ENCODE measurements at places on chromosomes 5 and 9.

DNA sequence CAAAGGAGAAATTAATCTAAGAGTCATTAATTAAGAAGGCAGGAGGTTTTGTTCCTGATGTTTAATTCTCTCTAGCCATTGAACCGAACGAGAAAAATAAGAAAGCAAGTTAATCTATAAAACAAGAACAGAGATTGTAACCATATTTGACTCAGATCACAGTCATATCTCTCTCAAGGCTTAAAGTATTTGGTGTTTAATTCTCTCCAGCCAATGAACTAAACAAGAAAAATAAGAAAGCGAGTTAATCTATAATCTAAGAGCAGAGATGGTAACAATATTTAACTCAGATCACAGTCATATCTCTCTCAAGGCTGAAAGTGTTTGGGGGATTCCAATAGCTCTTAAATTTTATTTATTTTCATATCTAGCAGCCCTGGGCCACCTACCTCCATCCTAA, 74.4 kb upstream of the SHISAL2B start:
- no peak for DNase-seq

- DNase-seq, result no peak
Observed at GRCh38 chr5:172724242-172725183, 46.5 kb downstream of the DUSP1 start.

DNA sequence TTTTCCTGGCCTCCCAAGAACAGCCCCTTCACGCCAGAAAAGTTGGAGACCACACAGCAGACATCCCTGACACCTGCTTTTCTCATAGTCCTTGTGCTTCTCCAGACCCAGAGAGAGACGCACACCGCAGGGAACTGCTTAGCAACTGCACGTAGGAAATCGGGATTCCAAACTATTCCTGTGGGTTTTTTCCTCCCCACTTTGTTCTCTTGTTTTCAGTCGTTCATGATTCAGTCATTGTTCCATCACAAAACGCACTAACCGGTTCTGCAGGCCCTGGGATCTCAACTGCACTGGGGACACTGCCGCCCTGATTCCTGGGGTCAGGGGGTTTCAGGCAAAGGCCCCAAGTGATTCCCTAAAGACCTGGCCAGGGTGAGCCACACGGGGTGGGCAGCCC, 588.0 kb upstream of the KLF4 start:
- no peak for DNase-seq

DNA sequence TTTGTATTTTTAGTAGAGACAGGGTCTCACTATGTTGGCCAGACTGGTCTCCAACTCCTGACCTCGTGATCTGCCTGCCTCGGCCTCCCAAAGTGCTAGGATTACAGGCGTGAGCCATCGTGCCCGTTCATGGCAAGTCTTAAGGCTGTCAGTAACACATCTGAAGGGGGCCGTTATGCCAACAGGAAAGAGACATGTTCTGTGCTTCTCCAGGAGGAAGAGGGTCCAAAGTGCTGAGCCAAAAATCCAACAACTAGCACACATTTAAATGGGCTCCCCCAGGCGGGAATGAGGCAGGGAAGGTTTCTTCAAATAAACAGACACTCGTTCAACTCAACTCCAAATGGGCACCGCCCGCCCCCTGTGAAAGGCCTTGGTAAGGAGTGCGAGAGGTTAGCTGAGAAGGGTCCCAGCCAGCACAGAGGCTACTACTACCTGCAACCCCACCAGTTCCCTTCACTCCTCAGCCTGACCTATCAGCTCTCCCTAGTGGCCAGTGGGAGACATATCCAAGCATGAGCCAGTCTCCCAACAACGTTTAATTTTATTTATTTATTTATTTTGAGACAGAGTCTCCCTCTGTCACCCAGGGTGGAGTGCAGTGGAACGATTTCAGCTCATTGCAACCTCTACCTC, 84.1 kb upstream of the DMRT1 start:
- DNase-seq, result no peak

- no peak for DNase-seq
Observed at GRCh38 chr5:158979290-158979689, 120.4 kb downstream of the EBF1 start.

DNA sequence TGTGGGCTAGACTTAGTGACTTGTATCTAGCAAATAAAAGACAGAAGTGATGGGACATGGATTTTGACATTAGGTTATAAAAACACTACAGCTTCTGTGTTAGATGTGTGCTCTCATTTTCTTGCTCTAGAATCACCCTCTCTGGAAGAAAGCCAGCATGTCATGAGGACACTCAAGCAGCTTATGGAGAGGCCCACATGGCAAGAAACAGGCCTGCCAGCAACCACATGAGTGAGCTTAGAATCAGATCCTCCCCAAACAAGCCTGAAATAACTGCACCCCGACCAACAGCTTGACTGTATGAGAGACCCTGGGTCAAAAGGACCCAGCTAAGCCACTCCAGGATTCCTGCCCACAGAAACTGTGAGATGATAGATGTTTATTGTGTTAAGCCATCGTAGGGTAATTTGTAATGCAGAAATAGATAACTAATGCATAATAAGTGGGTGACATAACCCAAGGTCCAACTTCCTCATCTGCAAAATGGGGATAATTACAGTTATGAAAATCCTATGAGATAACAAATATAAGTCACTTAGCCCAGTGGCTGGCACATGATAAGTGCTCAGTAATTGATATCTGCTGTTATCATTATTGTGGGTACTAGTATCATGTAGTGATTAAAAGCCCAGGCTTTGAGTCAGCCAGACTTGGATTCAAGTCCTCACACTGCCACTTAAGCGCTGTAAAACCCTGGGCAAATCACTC, 86.5 kb downstream of the KLHL3 start:
- DNase-seq, result no peak

DNA sequence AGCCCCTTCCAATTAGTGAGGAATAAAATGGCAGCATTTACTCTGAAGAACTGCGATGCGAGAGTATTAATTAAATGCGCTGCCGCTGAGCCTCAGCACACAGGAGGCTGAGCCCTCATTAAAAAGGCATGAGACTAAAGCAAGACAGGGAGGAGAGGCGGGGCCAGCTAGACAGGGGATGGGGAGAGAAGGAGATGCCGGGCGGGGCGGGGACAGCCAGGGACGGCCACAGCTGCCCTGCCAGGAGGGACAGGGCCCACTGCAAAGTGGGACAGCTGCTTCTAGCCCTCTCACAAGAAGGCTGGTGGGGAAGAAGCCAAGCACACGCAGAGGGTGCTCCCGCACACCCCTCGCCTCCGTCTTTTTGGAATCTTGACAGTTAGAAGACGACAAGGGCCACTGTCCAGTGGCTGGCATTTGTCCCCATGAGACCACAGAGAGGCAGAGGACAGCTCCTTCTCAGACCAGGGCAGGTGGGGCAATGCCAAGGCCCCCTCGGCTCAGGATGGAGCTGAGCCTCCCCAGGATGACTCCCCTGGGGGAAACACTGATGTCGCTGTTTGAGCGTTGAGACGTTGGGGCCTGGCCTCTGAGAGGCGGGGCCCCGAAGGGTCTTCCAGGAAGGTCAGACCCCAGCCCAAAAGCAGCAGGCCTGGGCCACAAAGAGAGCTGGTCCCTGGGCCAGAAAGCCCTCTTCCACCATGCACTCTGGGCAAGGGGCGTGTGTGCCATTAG, 26.9 kb downstream of the ADAMTS2 start:
- DNase-seq, result no peak

DNA sequence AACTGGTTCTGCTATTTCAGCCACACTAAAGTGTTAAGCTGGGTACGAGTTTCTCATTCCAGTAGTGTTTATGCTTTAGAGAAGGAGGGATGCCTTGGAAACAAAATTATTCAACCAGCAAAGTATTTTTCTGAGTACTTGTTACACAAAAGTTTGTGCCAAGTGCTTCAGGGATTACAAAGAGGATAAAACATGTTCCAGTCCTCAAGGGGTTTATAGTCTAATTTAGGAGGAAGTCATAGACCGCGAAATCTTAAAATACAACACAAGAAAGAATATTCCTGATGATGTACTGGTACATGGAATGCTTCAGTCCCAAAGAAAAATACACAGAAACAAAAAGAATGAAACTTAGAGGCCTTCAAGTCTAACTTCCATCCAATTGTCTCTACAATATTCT, 85.4 kb upstream of the NR4A3 start:
- DNase-seq, result no peak

- no peak for DNase-seq
Observed at GRCh38 chr9:126293522-126293889, 33.1 kb upstream of the MVB12B start.

DNA sequence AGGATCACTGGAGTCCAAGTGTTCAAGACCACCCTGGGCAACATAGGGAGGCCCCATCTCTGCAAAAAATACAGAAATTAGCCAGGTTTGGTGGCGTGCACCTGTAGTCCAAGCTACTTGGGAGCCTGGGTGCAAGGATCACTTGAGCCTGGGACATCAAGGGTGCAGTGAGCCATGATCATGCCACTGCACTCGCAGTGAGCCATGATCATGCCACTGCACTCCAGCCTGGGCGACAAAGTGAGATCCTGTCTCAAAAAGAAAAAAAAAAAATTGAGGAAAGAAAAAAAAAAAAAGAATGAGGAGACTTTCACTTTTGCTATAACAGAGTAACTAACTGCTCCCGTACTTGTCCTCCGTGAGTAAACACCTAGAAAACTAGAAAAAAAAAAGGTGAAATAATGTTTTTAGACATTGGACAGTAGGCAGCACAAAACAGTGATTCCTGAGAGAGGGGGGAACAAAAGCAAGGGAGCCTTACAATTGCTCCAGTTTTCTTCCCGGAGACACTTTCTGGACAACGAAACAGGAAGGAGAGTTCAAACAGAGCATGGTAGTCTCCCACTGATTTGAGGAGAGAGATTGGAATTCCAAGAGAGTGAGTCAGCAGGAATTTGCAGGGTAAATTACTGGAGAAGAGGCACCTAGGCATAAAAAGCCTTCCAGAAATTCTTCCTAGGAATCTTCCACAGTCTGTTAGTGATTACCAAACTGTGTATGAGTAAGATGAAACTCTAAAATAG, 6.9 kb upstream of the ZBTB5 start:
- no peak for DNase-seq

- no peak for DNase-seq
Observed at GRCh38 chr9:116789081-116789480, 102.0 kb downstream of the TRIM32 start.

DNA sequence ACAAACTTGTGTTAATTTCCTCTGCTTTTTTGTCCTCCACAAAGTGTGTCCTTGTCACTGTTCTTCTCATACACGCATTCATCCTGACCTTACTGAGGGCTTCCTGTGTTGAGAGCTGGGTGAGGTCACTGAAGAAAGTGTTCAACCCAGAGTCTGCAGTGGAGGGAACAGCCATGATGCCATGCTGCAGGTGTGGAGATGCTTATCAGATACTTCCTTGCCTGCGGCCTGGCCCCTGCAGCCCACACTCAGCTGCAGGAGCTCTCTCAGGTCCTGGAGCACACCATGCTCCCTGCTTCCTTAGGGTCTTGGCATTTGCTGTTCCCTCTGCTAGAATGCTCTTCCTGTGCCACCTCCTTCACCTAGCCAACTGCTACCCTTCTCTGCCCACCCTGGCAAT, 108.1 kb upstream of the SPRY4 start:
- DNase-seq, result peak; percentile 9

- no peak for DNase-seq
Observed at GRCh38 chr5:51486158-51486557, 102.9 kb downstream of the ISL1 start.

GRCh38 chr5:37554938-37555337, 175.8 kb downstream of the WDR70 start:
- no peak for DNase-seq

DNA sequence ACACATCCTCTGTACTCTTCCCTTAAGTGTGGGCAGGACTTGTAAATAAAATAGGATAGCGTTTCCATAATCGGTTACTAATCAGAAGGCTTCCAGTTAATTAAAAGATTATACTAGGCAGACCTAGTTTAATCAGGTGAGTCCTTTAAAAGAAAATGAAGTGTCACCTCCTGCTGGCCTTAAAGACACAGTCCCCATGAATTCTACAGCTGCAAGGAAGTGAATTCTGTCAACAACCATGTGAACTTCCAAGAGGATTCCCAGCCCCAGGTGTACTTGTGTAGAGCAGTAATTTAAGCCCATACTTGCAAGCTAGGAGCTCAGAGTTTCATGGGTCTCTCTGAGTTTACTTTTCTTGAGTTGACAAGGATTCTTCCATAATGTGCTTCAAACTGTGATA, 918.3 kb downstream of the DTWD2 start:
- DNase-seq, result no peak

GRCh38 chr5:110803467-110804326, 64.9 kb downstream of the SLC25A46 start:
- DNase-seq, result no peak

- no peak for DNase-seq
Observed at GRCh38 chr9:71183251-71183650, 61.8 kb upstream of the TRPM3 start.

- DNase-seq, result no peak
Observed at GRCh38 chr5:59104400-59105127, 521.7 kb downstream of the RAB3C start.

DNA sequence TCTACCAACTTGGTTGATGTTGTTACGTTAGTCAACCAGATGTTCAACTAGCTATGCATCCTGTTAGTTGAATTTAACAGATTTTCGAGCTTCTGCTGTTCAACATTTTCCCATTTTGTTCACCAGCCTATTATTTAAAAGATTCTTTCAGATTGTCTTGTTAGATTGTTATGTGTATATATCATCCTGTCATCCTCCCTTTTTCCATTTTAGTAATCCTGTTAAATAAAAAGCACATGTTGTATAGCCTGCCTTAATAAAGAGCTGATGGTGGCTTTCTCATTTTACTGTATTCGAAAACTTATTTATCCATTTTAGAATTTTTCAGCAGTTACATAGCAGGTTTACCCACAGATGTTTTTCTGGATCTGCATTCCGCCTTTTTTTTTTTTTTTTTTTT, 4.3 kb downstream of the TMEFF1 start:
- DNase-seq, result no peak

DNA sequence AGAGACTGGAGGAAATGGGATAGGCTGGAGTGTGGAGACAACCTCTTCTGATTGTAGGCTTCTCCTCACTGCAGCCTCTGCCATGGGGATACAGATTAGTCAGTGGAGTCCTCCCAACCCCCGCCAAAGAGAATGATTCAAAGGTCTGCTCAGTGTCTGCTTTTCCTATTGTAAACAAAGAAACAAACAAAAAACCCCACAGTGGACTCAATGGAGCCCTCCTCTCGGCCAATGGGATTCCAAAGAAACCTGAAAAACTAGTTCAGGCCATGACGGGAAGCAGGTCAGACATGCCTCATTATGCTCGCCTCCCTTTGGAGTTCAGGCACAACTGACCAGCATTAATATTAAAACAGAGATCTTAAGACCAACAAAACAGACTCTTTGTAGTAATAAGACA, 85.8 kb downstream of the SEC61B start:
- no peak for DNase-seq

DNA sequence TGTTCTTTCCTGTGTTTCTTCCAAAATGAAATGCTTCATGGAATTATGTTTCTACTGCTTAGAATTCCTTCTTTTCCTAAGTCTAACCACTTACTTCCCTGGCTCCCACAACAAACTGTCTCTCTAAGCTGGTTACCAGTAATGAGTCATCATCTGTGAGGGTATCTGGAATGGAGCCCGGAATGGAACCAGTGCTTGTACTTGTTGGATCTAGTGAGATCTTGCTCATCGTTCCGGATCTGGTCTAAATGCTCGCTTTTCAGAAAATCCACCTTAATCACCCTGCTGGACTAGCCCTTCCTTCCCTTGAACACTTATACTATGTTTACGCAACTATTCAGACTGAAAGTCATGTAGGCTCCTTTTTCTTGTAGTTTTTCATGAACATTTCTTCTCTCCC, 184.8 kb downstream of the PBX3 start:
- DNase-seq, result no peak

GRCh38 chr9:134057307-134057657, 10.5 kb downstream of the BRD3 start:
- DNase-seq, result no peak
